Natural killer cell (primary cell): ENCODE measurements at places on chromosomes 5 and 9.
A peak's percentile ranks its signal among the peaks of the same experiment; 100 is the strongest.

- H3K27ac ChIP-seq, result no peak overlapping the region
- H3K4me3 ChIP-seq, result no peak overlapping the region
These were observed 52.6 kb upstream of the ATP10B start for GRCh38 chr5:160904591-160904990.

- peak overlapping the region; percentile 72 for H3K4me3 ChIP-seq
- peaks cover 46% of the 10 kb centered on the region for H3K4me1 ChIP-seq
- peak overlapping the region; percentile 96 for H3K27ac ChIP-seq
- H3K36me3 ChIP-seq, result peaks cover 2% of the 10 kb centered on the region
- no peaks in the 10 kb centered on the region for H3K27me3 ChIP-seq
These were observed 25.3 kb upstream of the ANXA2R start for GRCh38 chr5:43065387-43065947.

- no peaks in the 10 kb centered on the region for H3K27me3 ChIP-seq
- DNase-seq, result no peak
- H3K4me3 ChIP-seq, result no peak overlapping the region
- H3K27ac ChIP-seq, result no peak overlapping the region
- H3K4me1 ChIP-seq, result no peaks in the 10 kb centered on the region
- peaks cover 9% of the 10 kb centered on the region for H3K36me3 ChIP-seq
These were observed 34.4 kb downstream of the SNX18 start for GRCh38 chr5:54551926-54552325.

DNA sequence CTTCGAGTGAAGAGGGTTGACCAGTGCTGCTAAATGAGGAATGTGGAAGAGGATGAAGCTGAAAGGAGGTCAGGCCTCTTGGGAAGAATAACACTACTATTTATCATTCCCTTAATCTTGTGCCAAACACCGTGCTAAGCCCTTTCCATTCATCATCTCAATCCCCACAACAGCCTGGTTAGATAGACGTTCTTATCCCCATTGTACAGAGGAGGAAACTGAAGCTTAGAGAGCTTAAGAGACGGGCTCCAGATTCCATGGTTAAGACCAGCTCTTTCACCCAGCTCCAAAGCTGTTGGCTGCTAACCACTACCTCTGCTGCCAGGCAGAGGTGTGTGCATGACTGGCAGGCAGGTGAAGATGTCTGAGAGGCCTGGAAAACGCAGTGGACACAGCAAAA lies 868 bp upstream of the EPB41L4B start:
- H3K27ac ChIP-seq, result no peak overlapping the region
- H3K36me3 ChIP-seq, result no peaks in the 10 kb centered on the region

DNA sequence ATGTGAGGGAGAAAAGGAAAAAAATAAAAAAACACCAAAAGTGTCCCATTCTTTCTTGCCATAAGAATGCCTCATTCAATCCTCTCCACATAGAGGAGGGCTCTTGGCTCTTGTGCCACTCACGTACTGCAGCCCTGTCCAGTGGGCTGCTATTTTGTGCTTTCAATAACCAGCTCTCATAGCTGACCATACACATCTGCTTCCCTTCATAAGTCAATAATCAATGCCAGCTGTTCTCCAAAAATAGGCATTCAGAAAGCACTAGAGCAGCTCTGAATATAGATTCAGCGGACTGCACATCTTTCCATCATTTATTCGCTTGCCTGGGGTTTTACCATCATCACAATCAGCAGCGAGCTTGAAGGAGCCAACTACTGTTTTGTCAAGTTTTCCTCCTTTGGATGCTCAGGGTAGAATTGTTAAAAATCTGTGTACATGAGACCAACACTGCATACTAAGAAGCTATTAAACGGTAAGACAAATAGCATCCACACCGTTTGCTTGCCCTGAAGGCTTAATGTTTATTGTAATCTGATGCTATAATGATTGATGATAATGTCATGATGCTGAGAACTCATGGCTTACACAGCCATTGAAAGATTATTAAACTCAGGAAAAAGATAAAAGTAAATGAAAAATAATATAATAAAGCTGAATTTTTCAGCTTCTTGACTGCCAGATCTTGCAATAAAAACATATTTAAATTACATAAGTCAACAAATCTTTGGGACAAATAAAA lies 80.0 kb downstream of the OXCT1 start:
- no peaks in the 10 kb centered on the region for H3K27me3 ChIP-seq
- peaks cover 18% of the 10 kb centered on the region for H3K36me3 ChIP-seq
- no peak overlapping the region for H3K27ac ChIP-seq

DNA sequence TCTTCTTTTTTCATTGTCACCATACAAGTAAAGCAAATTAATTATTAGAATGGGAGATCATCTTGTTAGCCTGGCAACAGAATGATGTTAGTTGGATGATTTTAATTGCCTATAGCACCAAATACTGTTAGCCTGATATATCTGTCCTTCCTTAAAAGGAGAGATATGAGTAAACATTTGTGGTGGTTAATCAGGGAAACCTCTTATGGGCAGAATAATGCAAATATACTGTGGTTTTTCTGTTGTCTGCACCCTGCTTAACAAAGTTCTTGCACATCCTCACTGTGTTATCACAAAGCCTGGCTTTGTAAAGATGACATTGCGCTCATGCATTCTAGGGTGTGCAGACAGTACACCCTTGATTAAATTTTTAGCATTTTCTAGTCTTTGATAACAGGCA lies 254.9 kb upstream of the SMC2 start:
- H3K4me1 ChIP-seq, result no peaks in the 10 kb centered on the region
- H3K36me3 ChIP-seq, result no peaks in the 10 kb centered on the region
- H3K4me3 ChIP-seq, result no peak overlapping the region
- no peak for DNase-seq
- no peaks in the 10 kb centered on the region for H3K27me3 ChIP-seq

GRCh38 chr5:60382716-60383115 lies 317.2 kb downstream of the DEPDC1B start:
- H3K36me3 ChIP-seq, result no peaks in the 10 kb centered on the region
- H3K4me1 ChIP-seq, result no peaks in the 10 kb centered on the region
- H3K27me3 ChIP-seq, result no peaks in the 10 kb centered on the region

GRCh38 chr5:128778474-128778873 lies 186.8 kb upstream of the SLC27A6 start:
- no peaks in the 10 kb centered on the region for H3K27me3 ChIP-seq
- no peak overlapping the region for H3K27ac ChIP-seq
- H3K4me3 ChIP-seq, result no peak overlapping the region
- no peak for DNase-seq
- H3K4me1 ChIP-seq, result no peaks in the 10 kb centered on the region
- no peaks in the 10 kb centered on the region for H3K36me3 ChIP-seq

- DNase-seq, result no peak
- no peaks in the 10 kb centered on the region for H3K4me1 ChIP-seq
- H3K27ac ChIP-seq, result no peak overlapping the region
- no peaks in the 10 kb centered on the region for H3K36me3 ChIP-seq
- H3K4me3 ChIP-seq, result no peak overlapping the region
- H3K27me3 ChIP-seq, result no peaks in the 10 kb centered on the region
These were observed 187.0 kb upstream of the KCNN2 start for GRCh38 chr5:114174837-114175236.

DNA sequence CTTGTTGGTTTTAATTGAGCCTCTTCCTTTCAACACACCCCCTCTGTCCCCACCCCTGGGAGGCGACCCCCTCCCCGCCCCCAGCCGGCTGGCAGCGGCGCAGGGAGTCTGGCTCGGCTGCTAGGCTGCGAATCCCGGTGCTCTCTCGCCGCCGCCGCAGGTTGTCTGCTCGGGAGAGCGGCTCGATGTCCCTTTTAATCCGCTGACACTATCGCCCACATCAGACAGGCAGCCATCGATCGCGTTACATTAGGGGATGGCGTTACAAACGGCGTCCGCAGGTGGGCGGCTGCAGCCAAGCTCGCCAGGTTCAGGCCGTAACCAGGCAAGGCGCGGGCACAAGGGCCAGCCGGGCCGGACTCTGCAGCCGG lies 1.3 kb downstream of the NR2F1-AS1 start:
- H3K27me3 ChIP-seq, result peaks cover 74% of the 10 kb centered on the region
- peaks cover 50% of the 10 kb centered on the region for H3K4me1 ChIP-seq
- no peak for DNase-seq

- H3K4me3 ChIP-seq, result no peak overlapping the region
- no peaks in the 10 kb centered on the region for H3K36me3 ChIP-seq
- H3K27ac ChIP-seq, result no peak overlapping the region
- no peaks in the 10 kb centered on the region for H3K27me3 ChIP-seq
- DNase-seq, result no peak
- H3K4me1 ChIP-seq, result no peaks in the 10 kb centered on the region
These were observed 134.8 kb upstream of the RGMB start for GRCh38 chr5:98638701-98639100.

- no peak overlapping the region for H3K4me3 ChIP-seq
- no peaks in the 10 kb centered on the region for H3K36me3 ChIP-seq
- DNase-seq, result no peak
- no peaks in the 10 kb centered on the region for H3K27me3 ChIP-seq
These were observed 92.4 kb downstream of the ARL15 start for GRCh38 chr5:54217826-54218503.

- DNase-seq, result no peak
- no peaks in the 10 kb centered on the region for H3K27me3 ChIP-seq
- no peak overlapping the region for H3K4me3 ChIP-seq
These were observed 125.0 kb downstream of the MSX2 start for GRCh38 chr5:174849426-174849825.

DNA sequence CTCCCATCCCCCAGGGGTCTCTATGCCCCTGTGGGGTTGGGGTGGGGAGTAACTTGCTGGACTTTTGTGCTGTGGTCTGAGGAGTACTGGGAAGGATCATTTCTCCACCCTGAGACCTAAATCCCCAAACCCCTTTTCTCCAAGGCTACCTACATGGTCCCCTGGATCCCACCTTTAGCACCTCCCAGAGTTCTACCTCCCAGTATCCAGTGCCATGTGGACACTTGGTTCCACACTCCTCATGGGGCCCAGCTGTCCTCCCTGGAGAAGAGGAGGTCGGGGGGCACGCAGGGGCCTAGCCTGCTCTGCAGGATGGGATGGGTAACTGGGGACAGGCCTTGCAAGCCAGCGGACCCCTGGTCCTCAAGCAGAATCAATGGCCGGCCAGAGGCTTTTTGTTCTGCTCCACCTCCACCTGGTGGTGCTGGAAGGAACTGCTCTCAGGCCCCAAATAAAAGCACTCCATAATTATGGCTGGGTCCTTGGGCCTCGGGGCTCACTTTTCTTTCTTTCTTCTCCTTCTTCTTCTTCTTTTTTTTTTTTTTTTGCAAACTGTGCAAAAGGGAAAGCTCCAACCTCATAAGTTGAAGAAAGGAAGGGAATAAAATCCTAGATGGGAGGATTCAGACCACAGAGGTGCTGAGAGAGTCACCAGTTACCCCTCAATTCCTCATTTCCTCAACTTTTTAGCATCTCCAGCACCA lies 68.4 kb downstream of the PSD2 start:
- no peak overlapping the region for H3K4me3 ChIP-seq
- no peaks in the 10 kb centered on the region for H3K27me3 ChIP-seq
- DNase-seq, result peak; percentile 59
- H3K36me3 ChIP-seq, result no peaks in the 10 kb centered on the region

DNA sequence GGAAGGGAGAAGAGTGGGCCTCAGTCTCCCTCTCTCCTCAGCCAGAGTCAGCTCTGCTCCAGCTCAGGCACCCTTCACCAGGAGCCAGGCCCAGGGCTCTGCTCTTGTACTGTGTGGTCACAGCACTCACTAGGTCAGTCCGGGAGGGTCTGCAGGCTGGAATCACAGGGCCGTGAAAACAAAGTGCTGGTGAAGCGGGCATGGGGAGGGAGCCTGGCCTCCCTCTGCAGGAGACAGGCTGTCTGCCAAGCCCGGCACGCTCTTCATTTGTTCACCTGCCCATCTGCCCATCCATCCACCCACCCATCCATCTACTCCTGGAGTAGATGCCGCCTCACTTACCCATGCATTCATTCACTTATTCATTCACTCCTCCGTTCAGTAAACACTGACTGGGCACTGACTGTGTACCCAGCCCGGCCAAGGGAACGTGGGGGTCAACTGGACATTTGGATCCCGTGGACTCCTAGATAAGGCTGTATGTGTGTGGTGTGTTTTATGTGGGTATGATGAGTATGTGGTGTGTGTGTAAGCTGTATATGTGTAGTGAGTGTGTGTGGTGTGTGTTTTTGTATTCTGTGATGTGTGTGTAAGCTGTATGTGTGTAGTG lies 3.6 kb downstream of the SPAAR start:
- no peak for DNase-seq
- no peaks in the 10 kb centered on the region for H3K36me3 ChIP-seq
- peaks cover 26% of the 10 kb centered on the region for H3K4me1 ChIP-seq
- no peak overlapping the region for H3K27ac ChIP-seq
- no peak overlapping the region for H3K4me3 ChIP-seq
- H3K27me3 ChIP-seq, result no peaks in the 10 kb centered on the region
